Activated T-helper 1 cell treated with Interleukin-2 at 50 U/mL for 16 hours (primary cell): ENCODE measurements at places on chromosomes 4 and X.

DNA sequence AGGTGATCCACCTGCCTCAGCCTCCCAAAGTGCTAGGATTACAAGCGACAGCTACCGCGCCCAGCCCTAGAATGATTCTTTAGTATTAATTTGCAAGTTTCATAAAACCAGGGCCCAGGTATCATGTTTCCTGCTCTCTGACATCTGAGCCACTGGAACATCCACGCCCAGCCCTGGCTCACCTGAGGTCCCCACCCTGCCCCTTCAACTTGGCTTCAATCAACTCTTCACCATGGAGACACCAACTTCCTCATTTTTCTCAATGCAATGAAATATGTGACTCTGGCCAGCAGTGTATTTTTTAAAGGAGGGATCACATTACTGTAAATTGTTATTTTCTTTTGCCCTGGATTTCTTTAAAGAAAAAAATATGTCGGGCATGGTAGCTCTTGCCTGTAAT is 3.9 kb downstream of the PRSS12 start:
- no peak for DNase-seq

GRCh38 chr4:158170691-158171561 is 1.9 kb downstream of the GASK1B start:
- DNase-seq: no peak

DNA sequence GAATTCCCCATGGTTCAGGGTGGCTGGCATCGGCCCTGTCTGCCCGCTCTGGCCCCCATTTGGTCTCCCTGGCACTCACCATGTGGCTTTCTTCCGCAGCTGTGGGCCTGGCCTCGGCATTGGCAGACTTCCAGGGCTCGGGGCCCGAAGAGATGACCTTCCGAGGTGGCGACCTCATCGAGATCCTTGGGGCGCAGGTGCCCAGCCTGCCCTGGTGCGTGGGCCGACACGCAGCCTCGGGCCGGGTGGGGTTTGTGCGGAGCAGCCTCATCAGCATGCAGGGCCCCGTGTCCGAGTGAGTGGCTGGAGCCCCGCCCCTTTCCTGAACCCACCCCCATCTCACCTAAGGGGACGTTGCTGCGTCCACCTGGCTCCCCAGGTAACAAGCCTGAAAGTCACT is 20.1 kb downstream of the SH3TC1 start:
- DNase-seq: no peak

DNA sequence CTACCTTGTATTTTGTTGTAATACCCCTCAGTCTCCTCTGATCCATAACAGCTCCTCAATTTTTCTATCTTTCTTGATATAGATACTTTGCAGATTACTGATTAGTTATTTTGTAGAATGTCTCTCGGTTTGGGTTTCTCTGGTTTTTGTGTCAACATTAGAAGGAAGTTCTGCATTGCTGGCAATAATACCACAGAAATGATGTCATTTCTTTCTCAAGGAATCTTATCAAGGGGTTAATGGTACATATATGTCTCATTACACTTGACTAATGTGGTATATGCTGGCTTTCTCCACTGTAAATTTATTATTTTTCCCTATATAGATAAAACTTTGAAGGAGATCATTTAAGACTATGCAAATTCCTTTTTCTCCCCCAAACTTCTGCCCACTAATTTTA is 183.6 kb upstream of the DKK2 start:
- DNase-seq: no peak
